ENCODE measurements at places on chromosomes 2 and 18. TPM values are rescaled to one million over a fixed set of nuclear protein-coding genes. Genes with fewer than 3 reads are reported as not detected.

DNA sequence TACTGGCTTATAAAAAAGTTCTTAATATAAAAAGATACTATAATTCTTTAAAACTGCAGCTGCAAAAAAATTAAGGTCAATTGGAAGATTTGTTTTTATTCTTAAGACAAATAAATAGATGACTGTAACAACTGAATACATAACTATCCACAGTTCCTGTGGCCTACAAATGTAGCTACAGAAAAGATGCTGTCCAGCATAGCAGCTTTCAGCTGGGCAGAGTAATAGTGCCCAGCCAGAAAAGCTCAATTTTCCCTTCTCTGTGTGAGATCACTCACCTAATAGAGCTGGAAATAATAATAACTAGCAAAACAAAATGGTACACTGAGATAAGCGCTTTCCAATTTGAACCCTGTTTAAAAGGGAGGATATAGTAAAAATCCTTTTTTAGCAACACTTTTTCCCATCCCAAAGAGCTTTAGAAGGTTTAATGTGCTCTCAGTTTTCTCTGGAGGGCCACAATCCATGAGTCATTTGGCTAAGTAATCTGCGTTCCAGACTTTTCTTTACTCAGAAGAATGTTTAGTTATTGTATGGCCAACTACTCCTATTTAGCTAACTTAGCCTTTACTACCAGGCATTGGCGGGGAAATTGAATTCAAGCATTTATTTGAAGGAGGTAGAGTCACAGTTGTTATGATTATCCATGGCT lies 158.1 kb upstream of the SLC39A10 start:
- DNase-seq = no peak

GRCh38 chr2:19955544-19956422 lies 34.1 kb downstream of the WDR35 start:
- peak; percentile 82 for DNase-seq

DNA sequence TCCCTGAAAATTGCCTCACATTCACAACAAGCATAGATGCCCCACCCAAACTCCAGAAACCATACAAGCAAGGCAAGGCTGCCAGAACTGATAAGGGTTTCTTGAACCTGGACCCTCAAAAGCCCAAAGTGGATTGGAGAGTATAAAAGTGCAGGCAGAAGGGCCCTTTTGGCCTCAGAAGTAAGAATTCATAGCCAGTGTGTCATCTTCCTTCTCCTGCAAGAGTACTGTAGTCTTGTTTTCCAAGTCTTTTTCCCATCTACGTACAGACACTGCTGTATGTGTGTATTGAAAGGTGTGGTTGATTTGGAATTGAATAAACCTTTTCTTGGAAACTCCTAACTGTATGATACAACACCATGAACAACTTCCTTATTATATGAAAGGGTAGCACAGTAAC lies 46.8 kb downstream of the ZC3H15 start:
- no peak for DNase-seq

GRCh38 chr18:54766634-54767033 lies 61.6 kb upstream of the RAB27B start:
- DNase-seq = no peak

- DNase-seq = no peak
These were observed 34.4 kb downstream of the VRK2 start for GRCh38 chr2:58081000-58081399.

DNA sequence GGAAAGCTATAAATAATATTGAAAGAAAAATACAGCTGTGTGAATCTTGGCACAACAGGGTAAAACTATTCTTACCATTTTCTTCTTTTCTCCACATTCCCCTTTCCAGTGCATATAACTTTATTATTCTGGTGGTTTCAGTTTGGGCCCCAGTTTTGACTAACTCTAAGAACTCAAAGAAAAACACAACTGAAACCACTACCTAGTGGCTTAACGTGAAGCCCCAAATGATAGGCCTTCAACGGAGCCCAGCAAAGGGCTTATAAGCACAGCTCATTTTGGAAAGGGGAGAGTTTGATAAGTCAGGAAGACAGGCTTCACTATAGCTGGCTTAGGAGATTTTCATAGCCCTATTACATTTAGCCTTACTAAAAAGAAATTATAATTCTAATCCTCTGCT lies 62.4 kb downstream of the PPP1R1C start:
- DNase-seq = no peak

The CAPN14 gene
- total RNA-seq = 0.23 TPM

The ZSWIM2 gene
- not detected for total RNA-seq

The ADD2 gene
- total RNA-seq = not detected
